ENCODE measurements at places on chromosomes 16 and 17.

DNA sequence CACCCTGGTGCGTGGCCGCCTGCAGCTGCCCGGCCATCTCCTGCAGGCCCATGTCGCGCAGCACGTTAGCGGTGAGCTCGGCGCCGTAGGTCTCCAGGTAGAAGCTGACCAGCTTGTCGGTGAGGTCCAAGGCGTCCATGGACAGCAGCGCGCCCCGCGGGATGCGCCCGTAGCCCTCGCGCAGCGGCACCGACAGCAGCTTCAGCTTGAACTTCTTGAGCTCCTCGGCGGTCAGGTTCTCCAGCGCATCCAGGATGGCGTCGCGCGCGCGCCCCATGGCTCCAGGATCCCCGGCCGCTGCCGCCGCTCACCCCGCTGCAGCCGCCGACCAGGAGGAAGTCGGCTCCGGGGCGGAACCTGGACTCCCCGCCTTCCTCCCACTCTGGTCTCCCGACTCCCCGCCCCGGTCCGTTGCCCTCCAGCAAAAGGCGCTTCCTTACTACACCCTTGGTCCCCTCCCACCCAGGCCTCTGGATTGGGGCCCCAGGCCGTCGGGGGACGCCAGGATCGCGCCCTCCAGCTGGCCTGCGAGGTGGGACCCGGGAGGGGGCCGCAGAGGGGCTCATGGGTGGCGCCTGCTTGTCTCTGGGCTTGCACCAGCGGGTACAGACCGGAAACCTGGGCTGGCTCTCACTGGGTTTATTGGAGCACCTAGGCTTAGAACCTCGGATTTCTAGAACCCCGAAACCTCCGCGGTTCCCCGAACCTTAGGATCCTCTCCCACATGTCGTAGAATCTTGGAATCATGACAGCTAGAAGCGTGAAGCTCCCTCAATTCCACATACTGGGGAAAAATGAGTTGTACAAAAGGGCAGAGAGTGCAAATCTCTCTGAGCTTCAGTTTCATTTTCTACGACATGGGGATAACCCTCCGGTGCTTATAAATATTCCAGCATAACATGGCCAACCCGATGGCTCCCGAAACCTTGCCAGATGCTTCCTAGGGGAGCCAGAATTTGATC is at the start of gene PYCARD:
Gene PYCARD (minus strand): TSS at position 347 of the 962 bp plus-strand sequence. CDS start 70 bp downstream, at position 277.
- DNase-seq: peak; percentile 20

DNA sequence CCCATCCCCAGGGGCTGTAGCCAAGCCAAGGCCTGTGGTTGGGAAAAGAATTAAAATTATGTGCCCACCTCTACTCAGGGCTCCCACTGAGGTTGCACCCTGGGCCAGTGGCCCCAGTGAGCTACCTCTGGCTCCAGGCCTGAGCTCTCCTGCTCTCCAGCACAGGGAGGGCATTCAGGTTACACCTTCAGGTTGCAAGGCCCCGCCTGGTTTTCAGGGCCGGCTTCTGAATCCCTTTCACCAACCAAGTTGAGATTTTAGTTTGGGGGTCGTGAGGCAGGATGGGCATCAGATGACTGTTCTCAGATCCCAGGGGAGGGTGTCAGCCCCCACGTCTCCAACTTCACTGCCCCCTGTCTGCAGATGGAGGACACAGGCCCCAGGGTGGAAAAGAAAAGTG is 8.0 kb upstream of the KATNB1 start:
- no peak for DNase-seq

DNA sequence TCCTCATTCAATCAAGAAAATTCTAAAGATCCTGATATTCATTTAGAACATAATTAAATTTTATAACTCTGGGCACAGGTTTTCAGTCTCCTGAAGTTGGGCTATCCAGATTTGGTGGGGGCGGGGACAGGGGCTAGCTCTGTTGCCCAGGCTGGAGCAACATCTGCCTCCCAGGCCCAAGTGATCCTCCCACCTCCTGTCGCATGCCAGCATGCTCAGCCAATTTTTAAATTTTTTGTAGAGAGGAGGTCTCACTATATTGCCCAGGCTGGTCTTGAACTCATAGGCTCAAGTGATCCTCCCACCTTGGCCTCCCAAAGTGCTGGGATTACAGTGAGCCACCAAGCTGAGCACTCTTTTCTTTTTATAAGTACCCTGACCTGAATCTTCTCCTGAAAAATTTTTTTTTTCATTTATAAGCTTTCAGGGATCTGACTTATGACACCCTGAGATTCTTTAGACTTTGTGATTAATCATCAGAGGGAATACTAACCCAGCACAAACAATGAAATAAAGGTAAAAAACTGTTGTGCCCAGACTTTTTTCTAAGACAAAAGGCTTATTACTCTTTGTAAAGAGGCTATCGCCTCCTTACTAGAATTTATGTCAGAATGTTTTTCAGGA is 62.6 kb downstream of the TUBD1 start:
- DNase-seq: peak; percentile 82

DNA sequence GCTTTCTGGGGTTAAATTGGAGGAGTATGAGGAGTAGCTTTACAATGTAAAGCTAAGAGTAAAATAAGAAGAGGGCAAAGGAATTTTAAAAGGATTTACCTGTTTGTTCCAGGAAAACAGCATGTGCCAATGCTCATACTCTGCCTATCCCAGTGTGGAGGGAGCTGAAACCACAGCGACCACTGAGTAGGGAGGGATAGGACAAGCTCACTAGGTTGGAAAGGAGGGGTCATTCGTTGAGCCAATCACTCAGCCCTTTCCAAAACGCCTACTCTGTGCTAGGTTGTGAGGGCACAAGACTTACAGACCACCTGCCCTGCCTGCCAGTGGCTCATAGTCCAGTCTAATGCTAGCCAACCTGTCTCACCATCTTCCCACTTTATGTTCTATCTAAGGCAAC is 1.1 kb upstream of the DNAJC7 start:
- no peak for DNase-seq

GRCh38 chr17:31573047-31573446 is 181.6 kb downstream of the RAB11FIP4 start:
- DNase-seq: no peak

DNA sequence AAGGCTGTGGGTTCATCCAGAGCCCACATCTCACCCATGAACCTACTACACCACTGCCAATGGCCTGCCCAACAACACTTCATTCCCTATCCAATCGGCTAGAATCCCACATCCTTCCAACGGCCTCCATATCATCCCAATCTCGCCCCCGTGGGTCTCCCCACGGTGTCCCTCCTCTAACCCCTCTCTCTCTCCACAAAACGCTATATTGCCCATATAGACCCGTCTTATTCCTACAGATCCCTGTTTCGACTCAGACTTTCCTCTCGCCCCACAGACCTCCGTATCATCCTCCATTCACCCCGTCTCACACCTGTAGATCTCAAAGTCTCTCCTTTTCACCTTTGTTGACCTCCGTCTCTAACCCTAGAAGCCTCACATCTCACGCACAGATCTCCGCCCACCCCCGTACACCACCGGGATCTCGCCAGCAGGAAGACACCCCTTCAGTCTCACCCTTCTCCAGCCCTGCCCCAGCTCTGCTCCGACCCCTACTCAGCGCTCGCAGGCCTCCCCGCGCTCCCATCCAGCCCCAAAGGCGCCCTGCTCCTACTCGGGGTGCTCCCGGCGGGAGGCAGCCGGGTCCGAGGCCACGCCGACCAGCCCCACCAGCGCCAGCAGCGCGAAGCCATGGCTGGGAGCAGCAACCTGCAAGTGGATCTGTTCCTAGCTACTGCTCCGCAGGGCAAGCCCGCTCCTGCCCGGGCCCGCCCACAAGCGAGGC is at the start of gene FDXR:
Gene FDXR (minus strand): TSS at position 682 of the 724 bp plus-strand sequence. CDS start 50 bp downstream, at position 632.
- DNase-seq: no peak

- DNase-seq: peak; percentile 43
These were observed 89.7 kb upstream of the CLEC18A start for GRCh38 chr16:69861292-69862030.

DNA sequence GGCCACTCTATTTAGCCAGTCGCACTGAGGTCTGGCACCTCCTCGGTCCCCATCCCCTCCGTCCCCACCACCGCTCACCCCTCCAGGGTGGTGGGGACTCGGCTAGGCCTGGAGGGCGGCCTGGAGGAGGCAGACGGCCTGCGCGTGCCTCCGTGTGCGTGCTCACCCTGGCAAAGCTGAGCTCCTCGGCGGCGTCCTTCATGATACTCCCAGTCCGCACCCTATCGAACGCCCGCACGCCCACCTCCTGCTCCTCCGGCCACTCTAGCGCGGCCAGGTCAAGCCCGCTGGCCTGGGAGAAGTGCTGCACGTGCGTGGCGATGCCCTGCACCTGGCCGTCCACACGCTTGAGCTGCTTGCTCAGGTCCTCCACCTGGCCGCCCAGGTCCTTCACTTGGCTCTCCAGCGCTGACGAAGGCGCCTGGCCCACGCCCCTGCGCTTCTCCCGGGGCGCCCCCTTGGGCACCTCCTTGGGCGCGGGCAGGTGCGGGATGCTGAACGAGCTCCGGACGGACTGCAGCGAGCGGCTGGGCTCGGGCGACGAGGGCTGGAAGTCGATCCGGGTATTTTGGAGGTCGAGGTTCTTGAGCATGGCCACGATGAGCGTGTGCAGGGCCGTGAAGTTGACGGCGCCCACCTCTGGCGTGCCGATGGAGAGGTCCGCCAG is 644 bp downstream of the QRICH2 start:
- DNase-seq: no peak

- peak; percentile 69 for DNase-seq
These were observed 74.8 kb upstream of the SMURF2 start for GRCh38 chr17:64736804-64737492.

DNA sequence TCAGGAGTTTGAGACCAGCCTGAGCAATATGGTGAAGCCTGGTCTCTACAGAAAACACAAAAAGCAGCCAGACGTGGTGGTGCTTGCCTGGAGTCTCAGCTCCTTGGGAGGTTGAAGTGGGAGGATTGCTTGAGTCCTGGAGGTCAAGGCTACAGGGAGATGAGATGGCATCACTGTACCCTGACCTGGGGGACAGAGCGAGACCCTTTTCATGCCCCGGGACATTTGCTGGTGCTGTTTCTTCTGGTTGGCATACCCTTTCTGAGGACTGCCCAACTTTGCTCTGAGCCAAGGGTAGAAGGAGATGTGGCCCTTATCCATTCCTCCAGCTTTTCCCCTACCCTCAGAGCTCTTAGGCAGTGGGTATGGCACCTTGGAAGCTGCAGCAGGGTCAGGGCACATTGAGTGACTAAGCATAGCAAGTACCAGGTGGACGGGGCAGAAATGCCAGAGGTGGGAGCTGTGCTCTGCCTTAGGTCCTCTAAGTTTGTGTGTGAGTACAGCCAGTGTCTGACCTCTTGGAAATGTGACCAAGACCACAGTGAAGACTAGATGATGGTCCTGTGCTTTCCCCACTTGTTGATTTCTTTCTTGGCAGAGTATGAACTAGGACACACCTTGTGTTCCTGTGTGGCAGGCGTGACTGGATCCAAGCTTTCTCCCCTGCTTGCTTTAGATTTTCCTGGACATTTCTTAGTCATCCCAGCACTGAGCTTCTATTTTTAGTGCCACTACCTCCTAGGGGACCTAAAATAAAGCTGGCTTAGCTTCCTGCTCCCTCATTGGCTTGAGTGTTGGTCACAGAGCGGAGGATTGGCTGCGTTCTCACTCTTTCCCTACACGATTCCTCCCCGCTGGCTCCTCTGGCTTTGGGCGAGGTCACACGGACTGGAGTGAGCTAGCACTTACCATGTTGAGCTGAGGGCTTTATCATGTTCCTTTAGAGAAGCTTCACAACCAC is 9.9 kb upstream of the EDC4 start:
- peak; percentile 89 for DNase-seq

- no peak for DNase-seq
These were observed 985 bp upstream of the ZNF213 start for GRCh38 chr16:3133844-3134243.
